ENCODE measurements at places on chromosomes 5 and 9.

DNA sequence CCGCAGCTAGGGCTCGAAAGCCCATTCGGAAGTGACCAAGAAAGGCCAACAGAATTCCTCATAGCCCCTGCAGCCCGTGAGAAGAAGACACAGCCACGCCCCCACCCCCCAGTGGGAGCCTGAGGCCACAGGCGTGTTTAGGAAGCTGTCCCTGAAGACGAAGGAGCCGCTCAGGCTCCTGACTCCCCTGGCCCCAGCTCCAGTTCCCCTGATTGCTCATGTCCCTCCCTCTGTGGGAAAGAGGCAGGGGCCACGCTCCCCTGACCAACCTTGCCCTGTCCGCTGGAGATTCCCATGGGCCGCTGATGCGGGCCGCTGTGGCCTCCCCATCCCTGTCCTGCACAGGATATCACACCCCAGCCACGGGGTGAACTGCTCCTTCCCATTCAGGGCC, 13.6 kb downstream of the ROPN1L start:
- no peak for DNase-seq

- DNase-seq, result peak; percentile 91
Measured at GRCh38 chr9:35510754-35511428, 21.0 kb downstream of the RUSC2 start.

DNA sequence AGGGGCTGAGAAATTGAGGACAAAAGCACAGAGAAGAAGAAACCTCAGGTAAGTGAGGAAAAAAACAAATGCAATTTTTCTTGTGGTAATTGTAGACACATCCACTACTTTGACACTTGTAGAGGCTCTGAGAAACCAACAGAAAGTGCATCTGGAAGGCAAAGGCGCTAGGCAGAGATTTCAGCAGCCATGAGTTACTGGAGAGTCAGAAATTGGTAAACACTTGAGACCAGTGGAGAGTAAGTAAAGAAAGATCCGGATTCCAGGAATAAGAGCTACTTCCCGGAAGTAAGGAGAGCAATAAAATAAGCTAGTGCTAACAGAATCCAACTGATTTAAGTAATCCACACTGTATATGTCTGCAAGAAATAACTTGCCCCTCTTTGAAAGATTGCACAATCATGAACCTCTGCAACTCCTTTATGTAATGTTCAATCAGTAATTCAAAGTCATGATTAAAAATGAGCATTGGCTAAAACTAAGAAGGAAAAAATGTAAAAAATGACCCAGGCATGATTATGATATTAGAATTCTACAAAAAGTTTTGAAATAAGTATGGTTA, 382.1 kb downstream of the CDH18 start:
- no peak for DNase-seq

DNA sequence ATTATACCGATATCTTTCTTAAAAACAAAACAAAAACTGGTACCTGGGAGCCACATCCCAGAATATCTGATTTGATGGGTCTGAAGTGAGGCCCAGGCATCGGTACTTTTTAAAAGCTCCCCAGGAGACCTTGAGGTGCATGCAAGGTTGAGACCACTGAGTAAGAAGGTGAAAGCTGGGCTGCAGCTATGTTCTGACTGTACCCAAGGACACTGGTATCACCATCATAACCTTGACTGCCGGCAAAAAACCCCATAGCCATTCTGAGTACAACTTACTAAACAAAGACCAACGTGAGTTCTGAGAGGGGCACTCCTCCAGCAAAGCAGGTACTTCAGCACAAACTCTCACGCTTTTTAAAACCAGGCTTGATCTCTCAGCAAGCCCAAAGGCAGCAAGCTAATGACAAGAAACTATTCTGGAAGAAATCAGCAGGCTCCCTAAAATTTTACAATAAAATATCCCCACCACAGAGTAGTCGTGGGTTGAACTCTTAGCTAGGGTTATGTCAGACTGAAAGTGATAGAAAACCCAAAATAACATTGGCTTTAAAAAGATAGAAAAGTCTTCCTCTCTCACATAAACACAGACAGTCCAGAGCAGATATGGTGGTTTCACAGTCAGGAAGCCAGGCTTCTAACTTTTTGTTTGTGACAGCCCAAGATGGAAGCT, 263.9 kb downstream of the SAXO1 start:
- no peak for DNase-seq

GRCh38 chr9:130240410-130241197, 25.0 kb upstream of the HMCN2 start:
- DNase-seq, result peak; percentile 82

DNA sequence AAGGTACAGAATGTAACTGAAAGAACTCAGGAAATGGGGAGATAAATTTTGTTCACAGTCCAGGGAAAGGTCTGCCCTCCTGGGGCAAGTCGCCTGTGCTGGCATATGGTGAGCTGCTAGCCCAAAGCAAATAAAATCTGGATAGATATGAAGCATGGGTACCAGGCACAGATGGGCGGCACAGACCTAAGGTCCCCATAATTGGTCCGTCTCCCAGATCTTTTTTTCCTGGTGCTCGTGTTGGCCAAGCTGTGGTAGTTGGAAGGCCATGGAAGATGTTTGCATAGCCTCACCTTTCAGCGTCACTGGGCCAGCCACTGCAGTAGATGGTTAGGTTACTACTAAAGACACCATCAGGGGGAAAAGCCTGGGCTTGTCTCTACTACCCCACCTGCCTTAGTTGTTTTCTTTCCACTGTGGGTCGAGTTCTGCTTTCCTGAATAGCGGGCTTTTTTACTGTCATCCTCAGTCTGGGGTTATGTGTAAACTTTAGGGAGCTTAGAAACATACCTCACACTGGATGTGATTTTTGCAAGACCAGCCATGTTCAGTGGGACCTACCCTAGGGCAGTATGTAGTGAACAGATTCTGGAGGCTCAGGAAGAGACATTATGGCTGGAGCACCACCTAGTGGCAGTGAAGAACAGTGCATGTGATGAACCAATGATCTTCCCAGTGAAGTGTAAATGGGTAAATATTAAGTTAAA, 24.2 kb upstream of the GLRX start:
- DNase-seq, result peak; percentile 86

DNA sequence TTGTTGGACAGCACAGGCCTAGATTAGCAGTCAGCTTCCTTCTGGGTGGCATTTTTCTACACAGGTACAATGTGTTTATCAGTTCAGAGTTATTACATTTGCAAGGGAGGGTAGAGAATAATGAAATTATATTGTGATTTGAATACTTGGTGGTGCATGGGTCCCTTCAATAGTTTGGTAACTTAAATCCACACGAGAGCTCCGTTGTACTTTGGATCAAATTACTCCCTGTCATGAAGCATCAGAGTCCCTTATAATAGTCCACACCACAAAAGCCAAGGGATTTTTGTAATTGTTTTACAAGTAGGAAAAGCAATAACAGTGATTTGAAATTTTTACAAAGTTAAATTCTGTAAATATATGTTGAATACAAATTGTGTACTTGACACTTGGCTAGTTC, 552.4 kb downstream of the PDE4D start:
- DNase-seq, result no peak

GRCh38 chr5:145752947-145753346, 82.2 kb downstream of the PRELID2 start:
- DNase-seq, result peak; percentile 81

GRCh38 chr5:82815871-82816270, 261.3 kb downstream of the TMEM167A start:
- DNase-seq, result peak; percentile 23

DNA sequence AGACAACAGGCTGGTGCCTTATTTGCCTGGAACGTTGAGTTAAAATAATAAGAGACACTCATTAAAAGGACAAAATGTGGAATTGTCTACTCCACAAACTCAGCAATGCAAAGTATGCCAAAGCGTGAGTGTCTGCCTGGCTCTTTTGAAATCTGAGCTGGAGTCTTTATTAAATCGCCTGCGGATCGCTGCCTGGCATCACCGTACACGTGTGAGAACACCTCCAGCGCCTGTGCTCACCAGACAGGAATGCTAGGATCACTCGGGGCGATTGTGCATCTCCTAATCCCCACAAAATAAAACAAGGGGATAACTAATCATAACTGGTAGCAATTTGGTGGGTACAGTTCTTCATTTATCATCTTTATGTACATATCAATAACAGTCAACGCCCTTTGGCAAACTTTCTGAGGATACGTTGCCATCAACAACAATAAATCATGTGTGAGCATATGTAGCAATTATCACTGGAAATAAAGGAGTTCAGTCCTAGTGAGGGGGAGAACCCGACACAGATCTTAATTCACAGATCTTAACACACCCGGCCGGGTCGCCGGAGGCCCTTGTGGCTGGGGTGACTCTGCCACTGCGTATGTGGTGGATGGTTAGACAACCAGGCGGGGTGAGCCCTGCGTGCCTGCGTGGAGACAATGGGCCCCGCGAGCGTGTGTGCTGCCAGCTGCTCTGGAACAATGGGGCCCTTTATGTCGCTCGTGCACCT, 284.9 kb upstream of the IRX1 start:
- DNase-seq, result peak; percentile 92

- DNase-seq, result no peak
Measured at GRCh38 chr9:137397675-137398423, 25.1 kb downstream of the EXD3 start.

- peak; percentile 43 for DNase-seq
Measured at GRCh38 chr5:135245521-135246499, 153.2 kb downstream of the MACROH2A1 start.

DNA sequence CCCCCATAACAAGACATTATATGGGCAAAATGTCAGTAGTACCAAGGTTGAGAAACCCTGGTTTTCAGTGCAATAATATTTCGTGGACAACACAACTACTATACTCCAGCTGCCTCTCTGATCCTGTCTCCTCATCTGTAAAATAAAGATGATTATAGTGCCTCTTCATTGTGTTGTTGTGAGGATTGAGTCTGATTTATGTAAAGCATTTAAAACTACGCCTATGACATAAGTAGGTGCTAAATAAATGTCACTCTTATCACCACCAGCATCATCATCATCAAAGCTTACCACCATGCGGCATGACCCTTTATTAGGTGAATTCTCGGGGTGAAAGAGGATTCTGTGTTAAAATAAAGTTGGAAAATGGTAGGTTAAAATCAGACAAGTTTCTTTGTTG, 67.8 kb upstream of the IFNE start:
- no peak for DNase-seq
